ENCODE measurements at places on chromosomes 13 and 19.

GRCh38 chr13:85408415-85408814 lies 390.8 kb downstream of the SLITRK6 start:
- no peak for DNase-seq

DNA sequence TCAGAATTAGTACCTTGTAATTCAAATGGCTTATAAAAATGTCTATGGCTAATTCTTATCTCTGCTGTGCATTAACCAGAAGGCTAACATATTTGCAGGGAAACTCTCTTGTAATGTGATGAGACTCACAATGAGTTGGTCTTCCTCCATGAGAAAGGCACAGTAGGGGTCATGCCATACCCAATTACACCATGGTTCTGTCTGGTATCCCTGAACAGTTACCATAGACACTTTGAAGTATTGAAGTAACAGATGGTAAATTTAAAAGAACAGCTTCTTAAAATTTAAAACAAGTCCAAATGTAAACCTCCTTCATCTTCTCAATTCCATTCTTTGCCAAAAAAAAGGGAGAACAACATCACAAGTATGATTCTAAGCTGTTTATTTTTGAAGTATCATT lies 22.6 kb upstream of the SLAIN1 start:
- no peak for DNase-seq

- no peak for DNase-seq
Observed at GRCh38 chr13:82717249-82717648, 1165.0 kb downstream of the SLITRK1 start.

- no peak for DNase-seq
Observed at GRCh38 chr13:46582190-46582589, 29.2 kb downstream of the LRCH1 start.

GRCh38 chr13:29883941-29884518 lies 33.6 kb upstream of the UBL3 start:
- DNase-seq: no peak

- DNase-seq: no peak
Observed at GRCh38 chr13:73138276-73138637, 79.5 kb downstream of the KLF5 start.

DNA sequence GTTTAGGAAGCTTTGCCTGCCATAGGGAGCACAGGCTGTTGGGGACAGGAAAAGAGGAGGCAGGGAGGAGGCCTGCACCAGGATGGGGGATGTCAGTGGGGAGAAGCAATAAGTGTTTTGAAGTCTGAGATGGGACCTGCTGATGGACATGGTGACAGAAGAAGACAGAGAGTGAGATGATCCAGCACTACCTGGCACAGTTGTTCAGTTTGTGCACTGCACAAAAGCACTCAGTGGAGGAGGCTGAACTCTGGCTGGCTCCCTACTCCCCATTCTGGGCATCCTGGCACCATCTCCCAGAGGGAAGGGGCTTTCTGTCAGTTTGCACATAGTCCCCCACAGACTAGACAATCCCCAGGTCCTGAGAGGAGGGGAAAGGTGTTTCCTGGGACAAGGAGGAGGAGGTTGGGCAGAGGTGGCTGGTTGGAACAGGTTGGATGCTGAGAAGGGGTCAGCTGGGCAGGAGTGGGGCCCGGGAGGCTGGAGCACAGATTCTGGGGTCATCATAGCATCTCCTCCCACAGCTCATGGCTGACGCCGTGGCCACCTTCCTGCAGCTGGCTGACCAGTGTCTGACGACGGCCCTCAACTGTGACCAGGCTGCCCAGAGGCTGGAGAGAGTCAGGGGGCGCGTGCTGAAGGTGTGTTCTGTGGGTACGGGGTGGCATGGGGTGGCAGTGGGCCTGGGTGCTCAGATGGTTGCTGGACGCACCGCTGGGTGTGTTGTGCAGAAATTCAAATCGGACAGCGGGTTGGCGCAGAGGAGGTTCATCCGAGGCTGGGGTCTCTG lies 12.5 kb upstream of the COLGALT1 start:
- no peak for DNase-seq

Data from stimulated activated CD4-positive, alpha-beta T cell treated with anti-CD3 and anti-CD28 coated beads, Interleukin-12 subunit alpha, Interleukin-12 subunit beta, amount 100 ng/mL, for 4 hours (primary cell).